ENCODE measurements at places on chromosomes 5 and 9.

DNA sequence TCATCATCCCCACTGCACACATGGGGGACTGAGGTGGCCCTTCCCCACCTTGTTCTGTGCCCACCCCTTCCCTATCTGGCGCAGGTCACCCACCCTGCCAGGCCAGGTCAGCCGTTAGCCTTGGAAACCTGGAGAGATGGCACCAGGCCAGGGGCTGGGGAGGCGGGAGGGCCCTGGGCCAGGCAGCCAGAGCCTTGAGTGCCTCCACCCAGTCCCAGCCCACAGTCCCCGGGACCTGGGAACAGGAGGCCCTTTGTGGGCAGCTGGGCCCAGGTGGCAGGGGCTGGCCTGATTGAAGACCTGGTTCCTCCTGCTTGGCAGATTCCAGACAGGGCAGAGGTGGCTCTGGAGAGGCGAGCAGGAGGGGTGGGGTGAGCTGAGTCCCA, 70.6 kb downstream of the LRSAM1 start:
- DNase-seq = no peak

DNA sequence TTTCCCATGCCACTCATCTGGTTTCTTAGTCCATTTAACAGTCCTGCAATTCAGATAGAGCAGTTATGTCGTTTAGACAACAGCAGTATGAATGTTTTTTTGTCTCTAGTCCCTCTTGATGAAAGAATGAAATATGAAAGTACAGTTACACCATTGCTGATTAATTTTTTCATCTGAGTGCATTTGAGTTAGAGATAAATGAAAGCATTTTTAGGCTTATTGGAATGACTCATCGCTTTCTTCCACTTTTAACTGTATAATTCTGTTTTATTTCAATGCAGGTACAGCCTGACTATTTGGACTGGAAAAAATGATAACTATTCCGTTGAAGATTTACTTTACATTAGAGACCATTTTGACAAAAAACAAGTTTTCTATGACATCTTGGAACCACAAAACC, 28.7 kb downstream of the ANKRD34B start:
- DNase-seq = no peak

DNA sequence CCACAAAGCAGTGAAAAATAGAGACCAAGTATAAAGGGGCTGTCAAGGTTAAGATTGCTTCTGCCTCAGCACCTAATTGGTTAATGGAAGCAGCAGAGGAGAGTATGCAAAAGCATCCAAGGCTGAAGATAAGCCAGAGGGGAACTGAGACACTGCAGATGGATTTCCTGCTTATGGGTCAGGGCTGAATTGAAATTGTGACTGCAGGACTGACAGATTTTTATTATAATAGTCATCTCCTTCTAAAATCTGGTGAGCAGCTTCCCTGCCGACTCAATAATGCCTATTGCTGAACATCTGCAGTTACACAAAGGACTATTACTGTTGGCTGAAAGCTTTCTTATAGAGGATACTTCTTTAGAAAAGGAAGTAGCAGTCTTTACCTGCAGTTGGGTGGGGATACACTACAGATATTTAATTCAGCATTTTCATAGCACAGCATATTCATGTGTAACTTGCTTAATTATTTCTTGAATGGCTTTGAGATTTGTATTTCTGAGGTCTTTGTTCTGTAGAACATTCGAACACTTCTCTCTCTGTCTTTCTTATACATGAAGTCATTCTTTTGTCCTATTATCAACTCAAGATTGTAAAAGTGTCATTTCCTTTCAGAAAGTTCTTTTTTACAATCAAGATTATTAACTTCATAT, 363.0 kb upstream of the RIOK2 start:
- no peak for DNase-seq

GRCh38 chr9:15524845-15525455, 14.2 kb upstream of the PSIP1 start:
- no peak for DNase-seq

DNA sequence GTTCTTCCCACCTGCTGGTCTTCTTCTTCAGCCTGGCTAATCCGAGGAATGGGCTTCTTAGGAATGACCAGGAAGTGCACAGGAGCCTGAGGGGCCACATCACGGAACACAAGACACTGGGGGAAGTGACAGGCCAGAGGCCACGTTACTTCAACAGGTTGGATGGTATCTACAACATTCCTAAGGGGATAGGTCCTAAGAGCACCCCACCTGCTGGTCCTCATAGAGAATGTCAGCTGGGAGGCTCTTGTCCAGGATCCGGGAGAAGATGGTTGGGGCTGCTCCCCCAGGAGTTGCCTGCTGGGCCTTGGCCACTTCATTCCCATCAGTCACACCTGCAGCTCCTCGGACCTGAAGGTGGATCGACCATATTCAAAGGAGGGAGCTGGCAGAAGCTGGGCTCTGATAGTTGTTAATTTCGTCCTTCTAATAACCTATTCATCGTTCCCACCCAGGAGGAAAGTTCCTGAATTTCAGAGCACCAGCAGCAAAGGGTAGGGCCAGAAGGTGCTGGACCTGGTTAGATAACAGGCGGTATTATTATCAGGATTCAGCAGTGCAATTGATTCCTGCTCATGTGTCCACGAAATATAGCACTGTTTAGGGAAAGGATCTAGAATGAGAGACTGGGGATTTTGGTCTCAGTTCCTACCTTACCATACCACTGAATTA, 1.3 kb downstream of the HINT2 start:
- peak; percentile 45 for DNase-seq

DNA sequence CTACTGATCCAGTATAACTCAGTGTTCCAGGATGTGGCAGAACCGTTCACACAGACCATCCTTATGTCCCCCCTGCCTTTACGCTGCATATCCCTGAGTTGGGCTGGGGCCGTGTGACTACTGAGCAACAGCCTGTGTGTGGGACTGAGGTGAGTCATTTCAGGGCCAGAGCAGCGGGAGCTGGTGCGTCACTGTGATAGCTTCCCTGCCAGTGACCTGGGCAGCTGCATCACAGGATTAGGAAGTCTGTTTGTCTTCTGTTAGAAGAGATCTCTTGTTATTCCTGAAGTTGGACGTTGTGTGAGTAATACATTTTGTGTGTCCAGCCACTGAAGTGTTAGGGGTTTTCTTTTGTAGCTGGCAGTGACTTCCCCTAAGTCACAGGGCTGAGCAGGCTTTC, 35.6 kb downstream of the TPPP start:
- DNase-seq = peak; percentile 28

DNA sequence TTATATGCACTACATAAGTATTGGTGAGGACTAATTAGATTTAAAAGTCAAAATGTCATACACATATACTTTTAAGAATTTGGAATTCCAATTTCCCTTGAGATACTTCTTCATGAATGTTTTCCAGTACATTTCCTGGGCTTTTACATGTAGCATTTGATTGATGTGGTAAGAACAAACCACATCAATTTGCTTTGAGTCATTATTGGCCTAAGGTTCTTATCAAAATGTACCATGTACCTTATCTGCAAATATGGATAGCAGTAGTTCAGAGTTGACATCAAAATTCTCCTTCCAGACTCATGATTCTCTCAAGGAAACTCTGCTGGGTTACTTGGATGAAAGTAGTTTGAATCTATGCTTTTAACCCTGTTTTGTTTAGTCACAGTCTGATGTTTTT, 2.5 kb downstream of the CAST start:
- no peak for DNase-seq

DNA sequence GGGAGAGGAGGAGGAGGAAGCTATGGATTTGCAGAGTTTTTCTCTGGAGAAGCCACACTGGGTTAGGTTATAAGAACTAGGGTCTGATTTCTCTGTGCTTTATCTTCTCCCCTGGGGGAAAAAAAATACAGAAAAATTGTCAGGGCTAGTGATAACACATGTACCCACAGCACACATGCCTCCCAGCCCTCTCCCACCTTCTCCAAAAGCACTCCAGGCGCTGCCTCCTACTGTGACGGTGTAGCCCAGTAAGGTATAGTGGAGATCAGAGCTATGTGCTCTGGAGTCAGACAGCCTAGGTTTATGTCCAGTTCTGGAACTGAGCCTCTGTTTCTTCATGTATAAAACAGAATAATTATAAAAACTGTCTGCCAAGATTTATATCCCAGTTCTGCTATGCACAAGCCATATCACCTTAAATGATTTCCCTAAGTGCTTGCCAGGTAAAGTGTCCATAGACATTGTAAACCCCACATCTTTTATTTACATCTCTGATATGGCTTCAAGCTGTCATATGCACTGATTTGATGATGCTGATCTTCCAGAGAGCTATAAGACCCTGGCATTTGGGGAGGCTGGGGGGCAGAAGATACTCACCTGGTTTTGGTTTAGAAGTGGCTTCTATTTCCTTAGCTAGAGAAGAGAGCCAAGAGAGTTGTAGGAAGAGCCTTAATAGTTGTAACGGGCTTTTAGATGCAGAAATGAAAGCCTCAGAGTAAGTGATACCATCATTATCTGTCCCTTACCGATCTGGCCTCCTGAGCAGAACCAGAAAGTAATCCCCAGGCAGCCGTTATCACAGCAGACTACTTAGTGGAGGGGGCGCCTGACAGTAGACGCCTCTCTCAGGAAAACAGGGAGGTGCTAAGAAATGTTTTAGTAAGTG, 7.6 kb downstream of the SLC1A3 start:
- DNase-seq = no peak

- DNase-seq = no peak
Observed at GRCh38 chr9:84397822-84398221, 57.3 kb upstream of the SLC28A3 start.

- DNase-seq = no peak
Observed at GRCh38 chr5:16656561-16657191, 39.9 kb upstream of the RETREG1 start.

DNA sequence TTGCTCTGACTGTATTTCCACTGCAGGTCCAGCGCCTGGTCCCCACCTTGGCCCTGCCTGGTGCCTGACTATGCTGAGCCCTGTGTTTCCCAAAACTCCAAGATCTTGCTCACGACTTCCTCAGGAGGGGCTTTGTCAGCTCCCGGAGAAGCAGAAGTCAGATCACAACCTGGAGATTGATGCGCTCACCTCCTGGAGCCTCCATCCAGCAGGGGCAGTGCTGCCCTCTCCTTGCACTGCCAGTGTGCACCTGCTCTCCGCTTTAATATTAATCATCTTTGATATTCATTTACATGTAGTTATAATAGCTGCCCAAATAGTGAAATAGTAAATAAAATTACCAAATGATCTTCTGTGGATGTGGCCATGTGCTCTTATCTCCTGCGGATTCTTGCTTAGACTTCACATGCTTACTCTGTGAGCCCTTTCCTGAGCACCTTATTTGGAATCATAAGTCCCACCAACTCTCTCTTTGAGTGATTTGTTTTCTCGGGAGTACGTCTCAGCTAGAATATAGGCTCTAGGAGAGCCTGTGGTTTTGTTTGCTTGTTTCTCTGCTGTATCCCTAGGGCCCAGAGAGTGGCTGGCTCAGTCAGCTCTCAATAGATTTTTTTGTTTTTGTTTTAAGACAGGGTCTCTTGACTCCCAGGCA, 17.4 kb downstream of the MAML1 start:
- no peak for DNase-seq

GRCh38 chr9:14362175-14362574, 48.2 kb upstream of the NFIB start:
- DNase-seq = no peak

DNA sequence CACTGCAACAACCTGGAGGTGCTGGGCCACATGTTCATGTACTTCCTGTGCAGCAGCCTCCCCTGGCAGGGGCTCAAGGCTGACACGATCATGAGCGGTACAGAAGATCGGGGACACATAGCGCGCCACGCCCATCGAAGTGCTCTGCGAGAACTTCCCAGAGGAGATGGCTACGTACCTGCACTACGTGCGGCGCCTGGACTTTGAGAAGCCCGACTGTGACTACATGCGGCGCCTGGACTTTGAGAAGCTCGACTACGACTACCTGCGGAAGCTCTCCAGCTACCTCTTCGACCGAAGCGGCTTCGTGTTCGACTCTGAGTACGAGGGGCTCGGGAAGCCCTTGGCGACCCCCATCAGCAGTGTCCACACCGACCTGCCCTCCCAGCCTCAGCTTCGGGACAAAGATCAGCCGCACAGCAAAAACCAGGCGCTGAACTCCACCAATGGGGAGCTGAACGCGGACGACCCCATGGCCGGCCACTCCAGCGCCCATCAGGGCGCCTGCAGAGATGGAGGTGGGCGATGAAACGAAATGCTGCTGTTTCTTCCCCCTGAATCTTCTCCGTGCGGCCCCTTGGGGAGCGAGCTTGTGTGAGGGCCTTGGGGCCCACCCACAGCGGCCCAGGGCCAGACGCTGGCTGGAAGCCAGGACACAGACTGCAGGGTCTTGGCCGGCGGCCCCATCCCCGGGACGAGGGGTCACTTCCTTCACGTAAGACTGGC, 56.5 kb downstream of the JAK2 start:
- no peak for DNase-seq

GRCh38 chr5:83034528-83035207, 42.5 kb downstream of the TMEM167A start:
- DNase-seq = no peak

DNA sequence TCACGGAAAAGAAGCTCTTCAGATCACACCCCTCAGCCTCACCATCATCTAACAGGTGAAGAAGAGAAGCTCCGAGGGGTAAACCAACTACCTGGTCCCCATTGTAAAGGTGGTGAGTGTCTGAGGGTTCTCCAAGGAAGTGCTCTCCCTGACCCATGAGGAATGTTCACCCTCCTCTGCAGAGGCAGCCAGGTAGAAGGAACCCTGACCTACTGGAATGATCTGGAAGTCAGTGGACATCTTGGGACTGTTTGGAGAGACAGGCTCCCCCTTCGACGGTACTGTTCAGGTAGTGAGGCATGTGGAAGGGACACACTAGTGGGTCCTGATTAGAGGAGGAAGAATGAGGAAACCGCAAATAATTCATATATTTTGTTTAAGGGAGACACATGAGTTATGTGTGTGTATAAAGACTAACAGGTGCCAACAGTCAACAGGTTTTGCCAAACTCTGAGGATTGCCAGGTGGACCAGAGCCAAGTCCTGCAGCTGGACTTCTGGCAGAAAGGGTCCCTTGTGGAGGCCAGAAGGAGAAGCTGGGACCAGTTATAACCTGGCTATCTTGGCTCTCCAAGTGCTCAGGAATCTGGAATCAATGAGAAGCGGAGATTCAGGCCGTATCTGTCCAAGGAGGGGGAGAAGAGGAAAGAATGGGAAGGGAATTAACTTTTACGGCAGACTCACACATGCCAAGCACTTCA, 3.0 kb upstream of the ZBTB34 start:
- no peak for DNase-seq

GRCh38 chr9:98943682-98944056, at the start of gene COL15A1:
COL15A1 (plus strand) TSS chr9:98943907; CDS start chr9:98944062, 155 bp downstream.
- DNase-seq = no peak

GRCh38 chr5:69007163-69007562, 86.7 kb upstream of the SLC30A5 start:
- DNase-seq = no peak

DNA sequence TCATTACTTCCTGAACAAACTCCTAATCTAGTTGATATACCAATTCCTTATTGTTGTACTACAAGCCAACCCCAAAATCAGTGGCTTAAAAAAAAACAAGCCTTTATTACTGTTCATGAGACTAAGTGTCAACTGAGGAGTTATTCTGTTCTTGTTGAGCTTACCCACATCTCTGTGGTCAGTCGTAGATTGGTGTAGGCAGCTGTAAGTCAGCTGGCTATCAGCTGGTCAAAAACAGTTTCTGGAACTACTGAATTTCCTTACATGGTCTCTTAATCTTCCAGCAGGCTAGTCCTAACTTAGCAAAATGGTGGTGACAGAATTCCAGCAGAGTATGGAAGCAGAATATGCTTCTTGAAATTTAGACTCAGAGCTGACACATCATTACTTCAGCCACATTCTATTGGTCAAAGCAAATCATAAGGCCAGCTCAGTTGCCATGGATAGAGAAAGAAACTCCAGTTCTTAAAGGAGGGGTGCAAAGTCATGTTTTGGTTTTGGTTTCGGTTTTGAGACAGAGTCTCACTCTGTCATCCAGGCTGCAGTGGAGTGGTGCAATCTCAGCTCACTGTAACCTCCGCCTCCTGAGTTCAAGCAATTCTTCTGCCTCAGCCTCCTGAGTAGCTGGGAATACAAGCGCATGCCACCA, 386.1 kb upstream of the MPDZ start:
- DNase-seq = no peak

Measured in hematopoietic multipotent progenitor cell treated with erythropoietin and hydrocortisone succinate and interleukin-3 and kit ligand, for 15 days (in vitro differentiated cells).